GM13976 (cell line): ENCODE measurements at places on chromosomes 4 and X.

GRCh38 chr4:110032603-110033002 lies 119.9 kb downstream of the EGF start:
- no peak for DNase-seq

DNA sequence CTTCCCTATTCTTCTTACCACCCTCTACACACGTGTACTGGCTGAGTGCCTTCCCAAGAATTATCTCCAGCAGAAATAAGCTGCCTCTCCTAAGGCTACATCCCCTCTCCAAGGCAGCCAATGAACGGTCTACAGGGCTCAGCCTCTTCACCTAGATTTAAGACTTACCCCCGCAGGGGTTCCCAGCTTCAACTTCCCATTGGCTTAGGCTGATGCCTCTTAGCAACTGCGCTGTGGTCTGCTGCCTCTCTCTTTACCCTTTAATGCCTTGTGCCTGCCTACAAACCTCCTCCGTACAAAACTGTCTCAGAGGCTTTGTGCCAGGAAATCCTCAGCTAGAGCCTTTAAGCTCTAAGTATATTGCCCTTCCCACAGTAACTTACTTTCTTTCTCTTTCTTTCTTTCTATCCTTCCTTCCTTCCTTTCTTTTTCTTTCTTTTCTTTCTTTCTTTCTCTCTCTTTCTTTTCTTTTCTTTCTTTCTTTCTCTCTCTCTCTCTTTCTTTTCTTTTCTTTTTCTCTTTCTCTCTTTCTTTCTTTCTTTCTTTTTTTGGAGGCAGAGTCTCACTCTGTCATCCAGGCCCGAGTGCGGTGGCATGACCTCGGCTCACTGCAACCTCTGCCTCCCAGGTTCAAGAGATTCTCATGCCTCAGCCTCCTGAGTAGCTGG lies 15.1 kb upstream of the PIGA start:
- no peak for DNase-seq

GRCh38 chr4:150070464-150071170 lies 7.6 kb upstream of the DCLK2 start:
- no peak for DNase-seq

DNA sequence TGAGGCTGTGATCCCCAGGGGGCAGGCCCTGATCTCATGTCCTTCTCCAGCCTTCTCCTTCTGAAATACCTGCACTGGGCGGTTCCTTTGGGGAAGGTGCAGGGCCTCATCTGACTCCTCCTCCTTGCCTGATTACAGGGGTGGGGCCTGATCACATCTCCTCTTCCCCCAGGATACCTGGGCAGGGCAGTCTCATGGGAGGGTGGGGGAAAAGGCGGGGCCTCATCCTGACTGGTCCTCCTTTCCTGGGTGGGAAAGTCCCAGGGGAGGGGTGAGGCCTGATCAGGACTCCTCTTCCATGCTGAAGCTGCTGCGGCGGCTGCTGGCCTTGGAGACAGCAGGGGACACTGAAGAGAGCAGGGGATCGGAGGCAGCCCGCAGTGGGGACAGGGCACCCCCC lies 13.3 kb downstream of the TFE3 start:
- DNase-seq = no peak
